ENCODE measurements at places on chromosomes 3 and 15. TPM values are rescaled to one million over a fixed set of nuclear protein-coding genes. Genes with fewer than 3 reads are reported as not detected.
A peak's percentile ranks its signal among the peaks of the same experiment; 100 is the strongest.

DNA sequence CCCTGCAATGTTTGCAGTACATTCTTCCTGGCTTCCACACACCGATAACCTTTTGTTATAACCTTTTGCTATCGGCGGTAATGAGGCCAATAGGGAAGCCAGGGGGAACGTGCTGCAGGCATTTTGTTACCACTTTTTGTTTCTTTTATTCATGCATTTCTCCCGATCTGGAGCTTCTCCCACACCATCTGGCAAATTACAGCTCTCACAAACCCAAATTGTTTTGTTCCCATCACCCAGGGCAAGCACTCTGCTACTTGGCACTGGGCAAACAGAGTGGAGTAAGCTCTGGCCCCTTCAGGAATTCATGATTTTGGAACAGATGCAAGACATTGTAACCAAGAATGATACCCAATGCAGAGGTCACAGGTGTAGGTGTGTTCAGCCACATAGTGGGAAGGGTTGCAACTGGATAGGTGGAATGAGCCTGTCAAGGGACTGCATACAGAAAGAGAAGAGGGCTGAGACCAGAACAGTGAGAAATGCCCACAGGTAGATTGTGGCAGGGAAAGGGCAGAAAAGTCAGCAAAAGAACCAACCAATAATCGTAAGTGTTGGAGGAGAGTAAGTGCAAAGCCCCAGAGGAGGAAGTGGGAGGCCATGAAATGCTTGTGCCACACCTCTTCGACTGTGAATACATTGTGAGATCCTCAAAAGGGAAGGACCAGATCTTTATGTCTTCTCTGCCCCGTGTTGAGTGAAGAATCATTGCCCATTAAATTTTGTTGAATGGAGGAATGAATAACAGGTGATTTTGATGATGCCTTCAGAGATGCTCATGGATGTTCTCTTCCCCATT, 45.8 kb downstream of the PARP15 start:
- no peak for DNase-seq

GRCh38 chr3:100033184-100033583, 81.1 kb downstream of the FILIP1L start:
- no peak for DNase-seq

The GCHFR gene
- 51.6 TPM for polyA plus RNA-seq

GRCh38 chr3:94076055-94076454, 13.2 kb downstream of the NSUN3 start:
- no peak for DNase-seq

GRCh38 chr3:113304102-113304501, 92.7 kb downstream of the BOC start:
- DNase-seq = no peak

The INO80 gene
- polyA plus RNA-seq = 26.1 TPM

- no peak for DNase-seq
Measured at GRCh38 chr3:150132101-150132749, 161.5 kb upstream of the PFN2 start.

DNA sequence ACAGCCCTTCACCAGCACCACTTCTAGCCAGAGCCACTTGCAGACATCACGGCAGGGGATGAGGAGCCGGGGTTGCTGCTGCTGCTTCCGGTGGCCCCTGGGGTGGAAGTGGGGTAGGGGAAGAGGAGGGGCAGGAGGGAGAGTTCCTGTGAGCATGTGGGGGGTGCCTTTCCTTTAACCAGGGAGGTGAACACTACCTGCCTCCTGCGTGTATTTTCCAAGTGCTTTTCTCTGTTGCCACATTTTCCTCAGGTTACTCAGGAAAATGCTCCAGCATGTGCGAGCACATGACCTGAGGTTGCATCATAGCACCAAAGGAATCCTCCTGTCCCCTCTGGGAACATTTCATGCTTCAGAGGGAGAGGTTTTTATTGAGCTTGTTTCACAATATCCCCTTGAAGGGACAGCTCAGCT, 12.2 kb upstream of the SACM1L start:
- no peak for DNase-seq

The SKOR1 gene
- polyA plus RNA-seq = 0.31 TPM

- DNase-seq = no peak
Measured at GRCh38 chr15:39837454-39837853, 54.8 kb upstream of the FSIP1 start.

The IGF2BP2 gene
- 78.3 TPM for polyA plus RNA-seq

The TNNC1 gene
- polyA plus RNA-seq = 7.5 TPM

GRCh38 chr3:58018892-58019742, 10.9 kb downstream of the FLNB start:
- no peak for DNase-seq

The IGSF10 gene
- polyA plus RNA-seq = 1.5 TPM

- no peak for DNase-seq
Measured at GRCh38 chr3:46356276-46356675, 2.4 kb downstream of the CCR2 start.

The RASGRP1 gene
- 10.5 TPM for polyA plus RNA-seq

The PPARG gene
- 28.1 TPM for polyA plus RNA-seq

The DYNC1LI1 gene
- 40.5 TPM for polyA plus RNA-seq

GRCh38 chr3:168162172-168162571, 66.4 kb upstream of the GOLIM4 start:
- no peak for DNase-seq

The PLXNA1 gene
- 28.1 TPM for polyA plus RNA-seq

DNA sequence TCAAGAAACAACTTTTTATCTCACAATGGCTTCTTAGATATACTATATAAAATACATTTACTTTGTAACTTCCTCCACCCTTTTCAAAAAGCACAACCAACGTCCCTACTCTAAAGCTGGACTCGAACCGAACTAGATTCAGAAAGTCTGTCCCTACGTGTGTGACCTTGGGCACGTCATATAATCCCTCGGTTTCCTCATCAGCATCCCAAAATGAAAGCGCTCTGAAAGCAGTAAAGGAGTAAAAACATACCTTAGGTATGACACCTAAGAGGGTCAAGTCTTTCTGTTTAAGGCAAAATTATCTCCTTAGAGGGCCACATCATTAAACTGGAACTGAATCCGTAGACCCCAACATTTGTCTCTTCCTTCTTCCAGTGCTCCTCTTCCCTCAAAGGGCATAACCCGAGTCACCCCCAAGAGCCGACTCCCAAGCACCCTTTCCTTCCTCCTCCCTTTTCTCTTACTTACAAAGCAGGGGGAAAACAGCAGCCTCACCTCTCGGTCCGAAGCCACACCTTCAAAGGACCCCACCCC, 663 bp downstream of the PDCD10 start:
- peak; percentile 9 for DNase-seq

DNA sequence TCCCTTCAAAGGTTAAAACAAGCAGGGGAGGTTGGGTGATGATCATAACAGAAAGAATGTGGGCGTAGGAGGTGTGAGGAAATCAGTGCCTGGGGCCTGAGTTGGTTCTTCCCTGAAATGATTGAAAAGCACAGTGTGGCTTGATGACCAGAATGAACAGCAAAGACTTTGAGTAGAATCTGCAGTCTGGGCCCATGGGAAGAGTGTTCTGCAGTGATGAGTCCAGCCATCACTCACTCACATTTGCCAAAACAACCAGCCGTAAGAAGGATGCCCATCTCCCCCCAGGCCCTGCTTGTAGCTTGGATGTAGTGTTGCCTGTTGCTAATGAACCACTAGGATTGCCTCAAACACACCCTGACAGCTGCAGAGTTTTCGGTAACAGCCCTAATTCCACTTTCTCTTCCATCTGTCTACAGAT, 67.9 kb downstream of the VGLL3 start:
- DNase-seq = no peak

GRCh38 chr3:60952055-60952454, 299.2 kb downstream of the FHIT start:
- no peak for DNase-seq

The CDAN1 gene
- 23.3 TPM for polyA plus RNA-seq

GRCh38 chr15:72482275-72482674, 8.1 kb downstream of the ARIH1 start:
- DNase-seq = no peak

The RHOV gene
- 2.3 TPM for polyA plus RNA-seq

The RTP3 gene
- polyA plus RNA-seq = not detected

- no peak for DNase-seq
Measured at GRCh38 chr3:7646851-7647250, 785.9 kb downstream of the GRM7 start.

DNA sequence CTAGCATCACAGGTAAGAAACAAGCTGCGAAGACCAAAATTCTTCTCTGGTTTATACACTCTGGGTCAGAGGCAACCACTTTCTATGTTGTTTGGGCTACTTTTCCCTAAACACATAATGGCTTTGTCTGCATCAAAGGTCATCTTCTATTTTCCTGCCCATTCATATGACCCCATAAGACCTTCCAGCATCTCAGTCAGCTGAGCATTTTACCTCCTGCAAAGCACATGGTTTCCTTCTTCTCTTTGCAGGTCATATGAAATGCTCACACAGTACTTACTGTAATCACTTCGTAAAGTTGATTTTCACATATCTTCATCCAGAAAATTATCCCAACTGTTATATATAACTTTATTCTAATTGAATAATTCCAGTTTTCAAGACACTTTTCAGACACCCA, 34.8 kb downstream of the LIPC start:
- DNase-seq = no peak

DNA sequence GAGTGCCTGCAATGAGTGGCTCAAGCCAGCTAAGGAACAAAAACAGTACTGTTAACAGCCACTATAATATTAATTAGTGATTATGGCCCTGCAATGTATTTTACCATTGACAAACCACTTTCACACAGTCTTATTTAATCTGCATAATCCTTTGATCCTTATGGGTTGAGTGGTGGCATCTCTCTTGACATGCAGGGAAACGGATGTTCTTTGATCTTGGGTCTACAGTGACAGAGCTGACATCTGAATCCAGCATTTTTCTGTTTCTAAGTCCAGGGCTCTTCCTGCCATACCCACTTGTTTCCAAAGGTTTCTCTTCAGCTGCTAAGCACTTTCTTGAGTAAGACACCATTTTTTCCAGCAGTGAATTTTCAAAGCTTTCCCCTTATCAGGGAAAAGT, 277.7 kb upstream of the ROPN1 start:
- no peak for DNase-seq

- no peak for DNase-seq
Measured at GRCh38 chr3:56917361-56918110, 115.8 kb upstream of the ARHGEF3 start.

The AADACL2 gene
- polyA plus RNA-seq = not detected

The SMCO1 gene
- polyA plus RNA-seq = not detected

- DNase-seq = no peak
Measured at GRCh38 chr3:50352781-50353180, 2.1 kb downstream of the CYB561D2 start.

DNA sequence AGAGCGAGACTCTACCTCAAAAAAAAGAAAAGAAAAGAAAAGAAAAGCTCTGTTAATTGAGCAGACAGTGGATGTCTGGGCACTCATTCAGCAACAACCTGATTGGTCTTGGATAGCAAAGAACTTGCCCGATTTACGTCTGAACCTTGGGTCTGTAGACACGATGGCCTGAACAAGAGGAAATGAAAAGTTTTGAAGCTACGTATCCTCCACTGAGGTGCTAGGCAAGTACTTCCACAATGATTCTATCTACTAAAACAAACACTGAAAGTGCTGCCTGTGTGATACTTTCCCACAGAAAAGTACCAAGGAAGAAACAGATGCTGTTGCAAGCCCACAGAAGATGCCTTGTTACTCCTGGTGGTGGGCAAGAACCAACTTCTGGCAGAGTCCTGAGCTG, 21.8 kb upstream of the MUSTN1 start:
- DNase-seq = no peak

The CISH gene
- 36.3 TPM for polyA plus RNA-seq

GRCh38 chr3:83248454-83248853, 1487.0 kb upstream of the GBE1 start:
- DNase-seq = no peak

- DNase-seq = no peak
Measured at GRCh38 chr3:171860830-171861535, 17.8 kb downstream of the TMEM212 start.

DNA sequence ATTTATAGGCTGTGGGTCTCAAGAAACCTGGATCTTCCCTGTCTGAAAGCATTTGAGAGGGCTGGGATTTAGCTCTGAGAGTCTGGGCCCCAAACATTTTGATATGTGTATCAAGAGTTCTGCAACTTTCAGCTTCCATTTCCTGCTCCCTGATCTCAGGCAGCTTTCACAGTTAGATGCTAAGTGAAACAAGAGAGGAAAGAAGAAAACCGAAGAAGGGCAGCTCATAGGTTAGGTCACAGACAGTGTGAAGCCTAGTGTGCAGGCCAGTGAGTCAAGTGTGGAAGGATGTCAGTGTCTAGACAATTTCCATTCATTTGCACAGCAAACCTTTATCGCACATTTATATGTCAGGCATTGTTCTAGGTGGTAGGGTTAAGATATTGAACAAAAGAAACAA, 173.6 kb upstream of the PROK2 start:
- no peak for DNase-seq

The SNRPN gene
- polyA plus RNA-seq = 224 TPM

GRCh38 chr3:66378256-66378655, 122.6 kb downstream of the LRIG1 start:
- no peak for DNase-seq

DNA sequence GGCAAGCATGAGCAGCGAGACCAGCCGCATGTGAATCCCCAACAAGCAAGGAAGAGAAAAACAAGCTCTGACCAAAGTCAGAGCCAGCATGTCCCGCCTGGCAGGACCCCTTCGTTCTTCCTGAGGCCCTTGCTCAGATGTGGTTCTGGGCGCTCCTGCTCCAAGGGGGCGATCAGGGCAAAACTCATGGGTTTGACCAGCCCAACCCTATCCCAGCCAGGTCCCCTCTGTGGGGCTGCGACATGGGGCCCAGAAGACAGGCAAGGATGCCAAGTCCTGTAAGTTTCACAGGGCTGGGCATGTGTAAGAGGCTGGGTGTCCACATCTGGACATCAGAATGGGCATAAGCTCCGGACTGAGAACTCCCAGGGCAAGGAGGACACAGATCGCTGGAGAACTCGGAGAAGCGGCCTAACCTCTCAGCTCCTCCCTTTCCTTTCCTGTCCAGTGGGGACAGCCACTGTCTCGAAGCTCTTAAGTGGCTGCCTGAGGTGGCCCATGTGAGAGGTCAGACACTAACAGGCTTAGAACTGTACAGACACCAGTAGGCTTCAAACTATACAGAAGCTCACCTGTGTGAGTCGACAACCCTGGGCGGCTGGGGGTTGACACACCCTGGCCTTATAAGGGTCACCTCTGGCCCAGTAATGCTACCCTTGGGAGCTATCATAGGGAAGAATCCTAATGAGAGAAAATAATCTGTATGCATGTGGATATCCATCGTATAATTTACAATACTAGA, 48.9 kb downstream of the XXYLT1 start:
- DNase-seq = no peak

- DNase-seq = no peak
Measured at GRCh38 chr15:74983725-74984231, 11.6 kb upstream of the SCAMP5 start.

The GOLGA8M gene
- polyA plus RNA-seq = 3.6 TPM

The SERINC4 gene
- polyA plus RNA-seq = 0.66 TPM

The TTC21A gene
- 17.5 TPM for polyA plus RNA-seq

DNA sequence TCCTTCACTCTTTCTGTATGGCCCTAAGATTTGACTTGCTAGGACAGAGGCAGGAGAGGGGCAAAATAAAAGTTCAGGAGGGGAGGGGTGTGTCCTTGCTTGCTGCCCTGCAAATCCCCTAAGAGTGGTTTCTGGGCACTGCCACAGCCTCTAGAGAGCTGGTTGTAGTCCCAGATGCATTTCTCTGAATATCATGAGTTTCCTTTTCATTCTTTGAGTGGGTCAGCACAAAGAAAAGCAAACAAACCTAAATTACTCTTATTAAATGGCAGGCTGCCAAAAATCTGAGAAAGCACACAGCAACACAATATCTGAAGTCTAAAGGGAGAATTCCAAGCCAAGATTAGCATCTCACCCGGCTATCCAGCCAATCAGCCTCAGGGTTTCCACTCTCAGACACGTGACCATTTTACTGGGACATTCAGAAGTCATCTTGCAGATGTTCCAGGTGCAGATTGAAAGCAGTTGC, 919.3 kb downstream of the TUSC7 start:
- DNase-seq = no peak

The SLITRK3 gene
- 0.78 TPM for polyA plus RNA-seq

Measured in left renal cortex interstitium (tissue), 4 donors.